Right ventricle myocardium superior (tissue), 1 donor: ENCODE measurements at places on chromosomes 5 and 9.
A peak's percentile ranks its signal among the peaks of the same experiment; 100 is the strongest.

DNA sequence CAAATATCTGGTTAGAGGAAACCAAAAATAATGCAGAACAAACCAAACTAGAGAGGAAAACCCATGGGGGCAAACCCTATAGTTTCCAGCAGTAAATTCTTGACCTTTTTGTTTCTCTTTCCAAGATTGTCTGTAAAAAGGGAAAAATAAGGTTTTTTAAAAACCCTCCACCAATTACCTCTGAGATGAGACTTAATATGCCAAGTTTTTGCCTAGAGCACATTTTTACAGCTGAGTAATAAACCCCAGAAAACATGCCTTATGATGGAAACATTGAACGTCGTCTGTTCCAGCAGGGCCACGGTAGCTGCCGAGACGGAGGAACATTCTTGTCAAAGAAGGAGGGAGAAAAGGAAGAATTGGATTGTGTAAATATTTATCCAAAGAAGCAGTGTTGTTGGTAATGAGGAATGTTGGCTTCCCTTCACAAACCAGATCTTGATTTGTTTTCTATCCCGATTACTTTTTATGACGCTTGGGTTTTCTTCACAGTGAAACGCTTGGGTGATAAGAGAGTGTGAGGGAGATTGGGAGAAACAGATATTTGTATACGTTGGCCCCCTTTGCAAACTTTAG, 17.3 kb upstream of the MSX2 start:
- no peak for DNase-seq

DNA sequence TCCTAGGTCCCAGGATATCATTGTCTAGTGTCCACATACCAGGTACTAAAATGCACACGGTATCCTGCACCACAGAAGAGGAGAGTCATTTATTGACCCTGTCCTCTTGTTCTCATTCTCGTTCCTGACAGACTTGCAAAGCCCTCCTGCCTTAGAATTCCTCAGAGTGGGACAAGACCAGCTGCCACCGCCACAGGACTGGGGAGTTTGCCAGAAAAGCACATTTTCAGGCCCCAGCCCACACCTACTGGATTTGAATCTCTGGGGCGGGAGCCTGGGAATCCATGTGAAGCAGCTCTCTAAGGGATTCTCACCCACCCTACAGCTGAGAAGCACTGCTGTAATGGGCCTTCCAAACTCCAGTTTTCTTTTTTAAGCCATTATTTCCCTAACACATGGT, 68.0 kb upstream of the FANCC start:
- no peak for DNase-seq

- DNase-seq = no peak
These were observed 34.2 kb upstream of the IL7R start for GRCh38 chr5:35822511-35822910.

DNA sequence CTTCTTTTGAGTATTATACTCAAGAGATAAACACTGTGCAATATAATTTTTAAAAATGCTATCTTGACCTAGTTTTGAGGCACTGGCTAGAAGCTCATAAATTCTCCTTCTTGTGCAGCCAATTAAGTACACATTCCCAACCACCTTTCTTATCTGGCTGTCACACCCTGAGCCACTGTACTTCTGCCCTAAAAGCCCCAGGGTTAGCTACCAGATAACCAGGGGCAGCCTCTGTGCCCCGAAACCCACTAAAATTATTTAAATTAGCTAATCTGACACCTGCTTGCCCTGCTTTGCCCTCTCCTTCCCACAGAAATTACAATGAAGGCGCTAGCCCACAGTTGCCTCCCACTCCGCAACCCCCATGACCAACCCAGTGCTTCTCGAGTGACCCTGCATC, 597.3 kb upstream of the TYRP1 start:
- DNase-seq = no peak

DNA sequence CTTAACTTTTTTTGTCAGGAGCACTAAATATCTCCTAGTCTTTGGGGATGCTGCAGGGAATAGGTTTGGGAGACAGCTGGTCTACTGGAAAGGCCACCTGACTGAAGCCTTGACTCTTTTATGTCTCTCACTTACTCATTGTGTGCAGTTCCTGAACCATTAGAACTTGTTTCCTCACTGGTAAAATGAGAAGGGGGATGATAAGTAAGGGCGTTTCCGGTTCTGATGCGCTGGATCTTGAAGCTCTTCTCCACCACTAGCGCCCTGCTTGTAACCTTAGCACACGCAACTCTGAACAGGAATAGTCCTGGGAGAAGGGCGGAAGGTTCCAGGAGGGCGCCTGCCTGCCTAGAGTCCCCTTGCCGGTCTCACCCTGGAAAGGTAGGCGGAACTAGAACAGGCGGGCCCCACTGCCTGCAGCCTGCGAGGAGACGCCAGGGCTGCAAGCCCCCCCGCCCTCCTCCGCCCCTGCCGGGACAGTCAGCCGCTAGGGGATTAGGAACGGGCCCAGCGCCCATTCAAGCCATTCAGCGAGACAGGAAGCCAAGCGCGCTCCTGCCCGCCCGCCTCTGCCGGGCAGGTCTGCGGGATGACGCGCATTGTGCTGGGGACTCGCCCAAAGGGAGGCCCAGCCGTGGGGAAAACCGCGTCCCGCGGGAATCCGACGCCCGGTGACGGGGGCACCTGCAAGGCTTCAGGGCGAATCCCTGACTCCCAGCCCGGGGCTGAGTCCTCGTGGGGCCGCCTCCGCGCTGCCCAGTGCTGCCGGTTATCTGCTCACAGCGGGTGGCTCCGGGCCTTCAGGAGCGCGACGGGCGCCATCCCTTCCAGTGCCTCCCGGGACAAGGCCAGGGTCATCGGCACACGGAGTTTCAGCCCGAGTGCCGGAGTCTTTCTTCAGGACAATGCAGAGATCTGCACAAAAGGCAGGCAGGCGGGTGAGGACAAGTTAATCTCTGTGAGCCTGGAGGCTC, 44.0 kb upstream of the XPA start:
- DNase-seq = peak; percentile 78

DNA sequence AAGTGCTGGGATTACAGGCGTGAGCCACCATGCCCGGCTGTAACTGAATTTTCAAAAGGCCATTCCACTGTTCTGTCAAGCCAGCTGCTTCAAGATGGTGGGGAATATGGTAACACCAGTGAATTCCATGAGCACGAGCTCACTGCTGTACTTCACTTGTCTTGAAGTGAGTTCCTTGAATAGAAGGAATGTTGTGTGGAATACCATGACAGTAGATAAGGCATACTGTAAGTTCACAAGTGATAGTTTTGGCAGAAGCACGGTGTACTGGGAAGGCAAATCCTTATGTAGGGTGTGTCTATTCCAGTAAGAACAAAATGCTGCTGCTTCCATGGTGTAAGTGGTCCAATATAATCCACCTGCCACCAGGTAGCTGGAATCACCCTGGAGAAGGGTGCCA, 6.6 kb upstream of the PRXL2C start:
- DNase-seq = no peak

DNA sequence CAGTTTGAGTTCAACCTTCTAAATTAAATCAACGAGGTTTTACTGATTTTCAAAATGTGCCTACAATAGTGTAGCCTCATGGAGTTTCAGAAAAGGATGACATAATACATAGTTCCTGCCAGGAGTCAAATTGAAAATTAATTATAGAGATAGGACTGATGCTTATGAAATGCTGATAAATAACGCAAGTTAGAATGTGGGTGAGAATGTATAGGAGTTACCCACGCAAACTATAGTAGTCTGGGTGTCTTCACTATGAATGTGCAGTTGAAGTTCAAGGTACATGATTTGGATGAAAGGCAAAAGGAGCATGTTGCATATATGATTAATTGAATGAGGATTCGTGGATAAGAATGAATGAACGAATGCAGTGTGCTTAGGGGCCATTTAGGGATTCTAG, 95.7 kb downstream of the SV2C start:
- DNase-seq = no peak
